Activated CD4-positive, alpha-beta memory T cell treated with anti-CD3 and anti-CD28 coated beads for 36 hours (primary cell): ENCODE measurements at places on chromosomes 12 and 14. TPM values are rescaled to one million over a fixed set of nuclear protein-coding genes. Genes with fewer than 3 reads are reported as not detected.

GRCh38 chr12:21353487-21353886, 18.8 kb upstream of the SLCO1A2 start:
- no peak overlapping the region for H3K27ac ChIP-seq
- DNase-seq, result no peak
- no peaks in the 10 kb centered on the region for H3K4me1 ChIP-seq
- no peaks in the 10 kb centered on the region for H3K27me3 ChIP-seq
- no peaks in the 10 kb centered on the region for H3K36me3 ChIP-seq
- H3K4me3 ChIP-seq, result no peak overlapping the region

DNA sequence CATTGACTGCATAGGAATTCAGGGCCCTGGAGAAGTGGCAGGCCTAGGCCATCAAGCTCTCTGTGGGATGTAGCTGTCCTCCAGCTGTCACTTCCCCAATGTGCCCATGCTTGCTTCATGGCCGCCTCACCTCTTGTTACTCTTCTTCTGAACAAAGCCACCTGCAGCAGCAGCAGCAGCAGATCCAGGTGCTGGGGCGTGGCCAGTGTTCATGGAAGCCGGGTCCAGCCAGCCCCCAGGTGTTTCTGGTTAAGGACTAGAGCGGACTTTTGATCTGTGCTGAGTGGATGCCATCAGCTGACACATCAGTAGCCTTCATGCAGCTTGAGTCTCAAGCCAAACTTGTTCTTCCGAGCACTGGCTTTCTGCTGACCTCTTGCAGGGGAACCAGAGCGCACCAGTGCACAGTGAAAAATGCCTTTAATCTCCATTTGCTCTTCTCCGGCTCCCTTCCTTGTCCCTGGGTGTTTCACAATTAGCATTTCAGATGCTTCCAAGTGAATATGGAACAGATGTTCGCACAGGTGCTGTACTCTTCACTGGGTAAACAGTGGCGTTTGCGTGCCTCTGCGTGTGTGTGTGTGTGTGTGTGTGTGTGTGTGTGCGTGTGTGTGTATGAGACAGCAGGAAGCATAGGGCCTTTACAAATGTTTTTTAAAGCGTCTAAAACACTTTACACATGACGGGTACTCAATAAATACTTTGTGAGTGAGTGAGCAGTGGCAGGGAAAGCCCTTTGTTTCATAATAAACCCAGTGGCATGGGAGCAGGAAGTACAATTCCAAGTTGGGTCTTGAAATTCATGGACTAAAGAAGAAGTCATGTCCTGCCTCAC, 20.1 kb downstream of the TPCN1 start:
- H3K4me3 ChIP-seq, result no peak overlapping the region
- H3K4me1 ChIP-seq, result peaks cover 12% of the 10 kb centered on the region

GRCh38 chr12:111505601-111506036, 93.5 kb downstream of the ATXN2 start:
- H3K27ac ChIP-seq, result no peak overlapping the region
- DNase-seq, result no peak
- no peaks in the 10 kb centered on the region for H3K27me3 ChIP-seq
- no peak overlapping the region for H3K4me3 ChIP-seq
- H3K36me3 ChIP-seq, result peaks cover 26% of the 10 kb centered on the region
- H3K4me1 ChIP-seq, result peaks cover 11% of the 10 kb centered on the region

GRCh38 chr12:113774526-113774925, 191.6 kb downstream of the RBM19 start:
- no peaks in the 10 kb centered on the region for H3K4me1 ChIP-seq
- no peak overlapping the region for H3K27ac ChIP-seq
- H3K27me3 ChIP-seq, result peaks cover 12% of the 10 kb centered on the region
- no peaks in the 10 kb centered on the region for H3K36me3 ChIP-seq
- H3K4me3 ChIP-seq, result no peak overlapping the region
- no peak for DNase-seq

DNA sequence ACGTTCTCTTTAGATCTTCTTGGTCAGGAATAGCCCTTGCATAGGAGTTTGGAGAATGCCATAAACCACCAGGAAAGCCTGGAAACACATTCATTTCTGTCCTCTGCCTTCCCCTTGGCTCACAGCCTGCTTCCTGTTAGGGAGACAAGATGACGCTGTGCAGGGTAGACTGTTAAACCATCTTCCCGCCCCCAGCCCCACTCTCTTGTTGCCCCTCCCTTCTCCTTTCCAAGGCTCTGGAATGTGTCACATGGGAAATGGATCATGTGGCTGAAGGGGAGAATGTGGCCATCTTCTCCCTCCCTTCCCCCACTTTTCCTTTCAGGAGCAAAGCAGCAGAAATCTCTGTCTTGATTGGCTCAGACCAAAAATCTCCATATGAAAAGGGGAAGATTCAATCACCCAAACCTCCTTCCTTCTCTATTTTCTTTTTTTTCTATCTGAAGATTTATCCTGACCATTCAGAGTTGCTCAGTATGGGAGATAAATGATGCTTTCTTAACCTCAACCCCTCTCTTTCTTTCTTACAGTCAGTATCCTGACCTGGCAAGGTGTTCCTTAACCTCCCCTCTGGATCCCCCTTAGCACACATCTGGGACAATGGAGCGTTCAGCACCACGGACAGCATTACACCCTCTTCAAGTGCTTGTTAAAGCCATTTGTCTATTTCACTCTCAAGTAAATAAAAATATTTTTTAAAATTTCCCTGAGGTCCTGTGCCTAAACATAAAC, 11.4 kb downstream of the GPR19 start:
- peak; percentile 31 for DNase-seq
- peaks cover 4% of the 10 kb centered on the region for H3K4me1 ChIP-seq
- H3K4me3 ChIP-seq, result no peak overlapping the region
- no peak overlapping the region for H3K27ac ChIP-seq
- H3K27me3 ChIP-seq, result no peaks in the 10 kb centered on the region
- peaks cover 16% of the 10 kb centered on the region for H3K36me3 ChIP-seq

DNA sequence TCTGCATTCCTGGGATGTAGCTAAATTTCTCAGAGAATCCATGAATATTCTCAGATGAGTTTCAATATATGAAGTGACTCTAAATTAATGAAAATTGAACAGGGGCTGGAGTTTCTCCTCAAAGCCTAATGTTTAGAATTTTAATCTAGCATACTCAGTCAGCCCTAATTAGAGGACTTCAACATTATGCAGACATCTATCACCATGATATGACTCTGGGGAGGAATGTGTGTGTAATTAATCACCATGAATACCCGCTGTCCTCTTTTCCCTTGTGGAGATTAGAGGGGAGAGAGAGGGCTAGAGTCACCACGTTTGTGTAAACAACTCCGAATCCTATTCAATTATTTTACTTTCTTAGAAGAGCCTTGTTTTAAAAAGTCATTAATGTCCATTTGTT, 698.6 kb upstream of the MDGA2 start:
- H3K4me3 ChIP-seq, result no peak overlapping the region

DNA sequence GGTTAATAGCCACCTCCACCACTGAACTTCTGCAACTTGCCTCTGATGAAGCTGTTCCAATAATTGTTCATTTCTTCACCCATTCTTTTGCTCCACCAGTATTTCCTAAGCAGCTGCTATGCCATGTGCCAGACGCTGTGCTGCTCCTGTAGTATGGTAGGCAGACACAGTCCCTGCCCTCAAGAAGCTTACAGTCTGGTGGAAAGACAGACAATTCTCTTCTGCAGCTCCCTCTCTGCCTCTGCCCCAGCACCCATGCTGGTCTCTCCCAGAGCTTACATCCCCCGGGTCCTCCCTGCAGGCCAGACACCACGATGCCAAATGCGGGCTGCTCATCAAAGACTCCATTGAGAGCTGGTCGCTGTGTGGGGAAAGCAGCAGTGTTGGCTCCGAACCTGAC, 111.6 kb upstream of the ESRRB start:
- H3K36me3 ChIP-seq, result no peaks in the 10 kb centered on the region
- no peak overlapping the region for H3K27ac ChIP-seq
- no peak for DNase-seq
- no peak overlapping the region for H3K4me3 ChIP-seq
- H3K4me1 ChIP-seq, result no peaks in the 10 kb centered on the region

- H3K27ac ChIP-seq, result no peak overlapping the region
- H3K4me3 ChIP-seq, result peak overlapping the region; percentile 12
- H3K36me3 ChIP-seq, result peaks cover 5% of the 10 kb centered on the region
- peaks cover 80% of the 10 kb centered on the region for H3K27me3 ChIP-seq
- H3K4me1 ChIP-seq, result peaks cover 16% of the 10 kb centered on the region
- DNase-seq, result no peak
Measured at GRCh38 chr14:94770251-94770749, 387 bp upstream of the GSC start.

DNA sequence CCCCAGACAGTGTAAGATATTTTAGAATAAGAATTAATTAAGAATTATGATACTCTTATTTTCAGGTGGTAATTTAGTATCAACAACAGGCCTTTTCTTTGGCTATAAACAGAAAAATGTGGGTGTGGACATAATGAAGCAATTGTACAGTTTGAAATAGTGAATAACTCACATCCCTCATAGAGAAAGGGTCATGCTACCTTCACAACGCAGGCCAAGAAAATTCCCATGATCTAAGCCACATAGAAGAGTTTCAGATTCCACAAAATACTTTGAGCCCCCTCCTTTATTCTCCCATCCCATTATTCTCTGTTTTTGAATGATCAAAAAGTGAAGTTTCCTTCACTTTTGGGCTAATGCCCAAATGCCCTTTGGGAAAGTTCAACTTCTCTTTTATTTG, 23.5 kb upstream of the DHRS7 start:
- H3K4me1 ChIP-seq, result peaks cover 10% of the 10 kb centered on the region
- no peaks in the 10 kb centered on the region for H3K36me3 ChIP-seq
- no peak for DNase-seq

GRCh38 chr12:3685830-3686229, 67.1 kb downstream of the CRACR2A start:
- H3K4me3 ChIP-seq, result no peak overlapping the region
- no peak overlapping the region for H3K27ac ChIP-seq
- H3K36me3 ChIP-seq, result peaks cover 17% of the 10 kb centered on the region
- no peak for DNase-seq

GRCh38 chr14:48622980-48623379, 947.6 kb upstream of the MDGA2 start:
- DNase-seq, result no peak
- no peaks in the 10 kb centered on the region for H3K27me3 ChIP-seq
- H3K4me3 ChIP-seq, result no peak overlapping the region
- no peaks in the 10 kb centered on the region for H3K4me1 ChIP-seq

GRCh38 chr14:89957791-89958190, 2.1 kb downstream of the TDP1 start:
- H3K36me3 ChIP-seq, result peaks cover 49% of the 10 kb centered on the region
- H3K4me1 ChIP-seq, result peaks cover 62% of the 10 kb centered on the region
- H3K4me3 ChIP-seq, result peak overlapping the region; percentile 96
- DNase-seq, result no peak
- H3K27me3 ChIP-seq, result no peaks in the 10 kb centered on the region

GRCh38 chr12:38744041-38744440, 161.3 kb downstream of the CPNE8 start:
- no peaks in the 10 kb centered on the region for H3K27me3 ChIP-seq
- no peak overlapping the region for H3K27ac ChIP-seq
- no peaks in the 10 kb centered on the region for H3K4me1 ChIP-seq
- no peak overlapping the region for H3K4me3 ChIP-seq
- no peak for DNase-seq

DNA sequence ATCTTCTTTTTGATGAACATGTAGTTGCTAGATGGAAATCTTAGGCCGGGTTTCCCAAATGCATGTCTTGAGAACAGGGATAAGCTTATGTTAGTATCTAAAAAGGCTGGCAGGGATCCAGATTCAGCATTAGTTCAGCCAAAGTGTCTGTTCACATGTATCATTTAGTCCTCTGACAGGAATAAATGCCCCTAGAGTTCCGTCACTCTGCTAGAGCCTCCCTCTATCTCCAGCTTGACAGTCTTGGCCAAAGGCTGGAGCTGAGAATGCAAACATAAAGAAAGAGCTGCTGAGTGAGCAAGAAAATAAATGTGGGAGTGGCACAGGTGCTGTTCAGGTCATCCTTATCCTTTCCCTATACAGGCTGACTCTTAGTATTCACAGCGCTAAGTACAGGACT, 13.8 kb upstream of the NELL2 start:
- no peak overlapping the region for H3K27ac ChIP-seq
- no peak for DNase-seq
- no peaks in the 10 kb centered on the region for H3K27me3 ChIP-seq
- H3K36me3 ChIP-seq, result no peaks in the 10 kb centered on the region
- H3K4me3 ChIP-seq, result no peak overlapping the region
- no peaks in the 10 kb centered on the region for H3K4me1 ChIP-seq

DNA sequence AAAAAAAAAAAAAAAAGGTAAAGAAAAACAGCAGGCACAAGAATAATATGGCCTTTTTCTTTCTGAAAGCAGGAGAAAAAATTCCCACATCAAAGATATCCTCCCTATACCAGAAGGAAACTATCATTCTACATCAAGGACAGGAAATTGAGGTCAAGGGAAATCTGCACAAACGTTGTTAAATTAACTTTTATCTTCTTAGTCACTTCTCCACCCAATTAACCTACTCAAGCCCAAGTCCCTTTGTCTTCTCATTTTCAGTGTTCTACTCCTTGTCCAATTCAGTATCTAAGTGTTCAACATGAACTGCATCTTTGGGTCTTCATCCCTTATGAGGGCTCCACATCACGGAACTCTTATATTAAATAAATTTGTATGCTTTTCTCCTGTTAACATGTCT, 15.7 kb downstream of the NDUFA12 start:
- H3K4me3 ChIP-seq, result no peak overlapping the region
- DNase-seq, result no peak
- H3K27ac ChIP-seq, result peak overlapping the region; percentile 28
- peaks cover 47% of the 10 kb centered on the region for H3K4me1 ChIP-seq
- peaks cover 22% of the 10 kb centered on the region for H3K36me3 ChIP-seq

DNA sequence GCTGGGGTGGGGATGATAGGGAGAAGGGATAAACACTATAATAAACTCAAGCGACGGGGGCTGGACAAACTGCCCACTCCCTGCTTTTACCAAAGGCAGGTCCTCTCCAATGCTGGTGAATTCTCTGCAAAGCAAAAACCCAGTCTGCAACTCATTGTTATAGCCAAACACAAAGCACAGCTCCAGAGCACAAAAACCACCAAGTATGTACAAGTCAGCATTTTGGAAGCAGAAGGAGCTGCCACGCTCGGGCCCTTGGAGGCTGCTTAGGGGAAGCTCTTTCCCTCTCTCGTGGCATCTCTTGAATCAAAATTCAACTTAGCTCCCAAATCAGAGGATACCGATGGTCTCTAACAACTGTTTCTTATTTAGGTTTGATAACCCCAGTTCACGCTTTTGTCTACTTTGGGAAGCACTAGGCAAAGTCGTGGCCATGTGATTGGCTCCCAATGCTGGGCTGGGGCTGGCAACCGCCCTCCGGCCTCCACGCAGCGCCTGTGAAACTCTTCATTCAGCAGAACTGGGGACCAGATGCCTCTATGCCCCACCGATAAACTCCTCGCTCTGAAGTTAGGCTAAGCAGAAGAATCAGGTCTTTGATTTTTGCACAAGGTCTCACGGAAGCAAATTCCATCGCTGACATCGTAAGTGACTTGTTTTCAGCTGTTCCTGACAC, 158.5 kb upstream of the FOXN3 start:
- no peaks in the 10 kb centered on the region for H3K27me3 ChIP-seq
- H3K4me1 ChIP-seq, result peaks cover 24% of the 10 kb centered on the region
- no peak overlapping the region for H3K4me3 ChIP-seq
- no peak overlapping the region for H3K27ac ChIP-seq
- DNase-seq, result no peak

- H3K4me1 ChIP-seq, result peaks cover 35% of the 10 kb centered on the region
- H3K4me3 ChIP-seq, result peak overlapping the region; percentile 79
- H3K27ac ChIP-seq, result no peak overlapping the region
- H3K36me3 ChIP-seq, result no peaks in the 10 kb centered on the region
- no peaks in the 10 kb centered on the region for H3K27me3 ChIP-seq
Measured at GRCh38 chr12:130838284-130838950, 633 bp downstream of the STX2 start.

The GRIP1 gene
- 0.53 TPM for total RNA-seq

The DNAH10 gene
- 0.19 TPM for total RNA-seq

The SSPN gene
- total RNA-seq, result not detected

The AHNAK2 gene
- total RNA-seq, result 0.05 TPM

The NXPH4 gene
- 0.24 TPM for total RNA-seq

The VWF gene
- not detected for total RNA-seq

The PDE3A gene
- total RNA-seq, result not detected

The KERA gene
- total RNA-seq, result not detected

The PIP4K2C gene
- 20.6 TPM for total RNA-seq

The GPN3 gene
- 62.4 TPM for total RNA-seq
